ENCODE measurements at places on chromosomes 12 and 14.
A peak's percentile ranks its signal among the peaks of the same experiment; 100 is the strongest.

GRCh38 chr14:49659526-49660455 is 24.7 kb upstream of the DNAAF2 start:
- no peaks in the 10 kb centered on the region for H3K27me3 ChIP-seq
- DNase-seq = no peak
- H3K27ac ChIP-seq = no peak overlapping the region
- no peak overlapping the region for H3K4me3 ChIP-seq
- H3K36me3 ChIP-seq = no peaks in the 10 kb centered on the region
- no peaks in the 10 kb centered on the region for H3K4me1 ChIP-seq

DNA sequence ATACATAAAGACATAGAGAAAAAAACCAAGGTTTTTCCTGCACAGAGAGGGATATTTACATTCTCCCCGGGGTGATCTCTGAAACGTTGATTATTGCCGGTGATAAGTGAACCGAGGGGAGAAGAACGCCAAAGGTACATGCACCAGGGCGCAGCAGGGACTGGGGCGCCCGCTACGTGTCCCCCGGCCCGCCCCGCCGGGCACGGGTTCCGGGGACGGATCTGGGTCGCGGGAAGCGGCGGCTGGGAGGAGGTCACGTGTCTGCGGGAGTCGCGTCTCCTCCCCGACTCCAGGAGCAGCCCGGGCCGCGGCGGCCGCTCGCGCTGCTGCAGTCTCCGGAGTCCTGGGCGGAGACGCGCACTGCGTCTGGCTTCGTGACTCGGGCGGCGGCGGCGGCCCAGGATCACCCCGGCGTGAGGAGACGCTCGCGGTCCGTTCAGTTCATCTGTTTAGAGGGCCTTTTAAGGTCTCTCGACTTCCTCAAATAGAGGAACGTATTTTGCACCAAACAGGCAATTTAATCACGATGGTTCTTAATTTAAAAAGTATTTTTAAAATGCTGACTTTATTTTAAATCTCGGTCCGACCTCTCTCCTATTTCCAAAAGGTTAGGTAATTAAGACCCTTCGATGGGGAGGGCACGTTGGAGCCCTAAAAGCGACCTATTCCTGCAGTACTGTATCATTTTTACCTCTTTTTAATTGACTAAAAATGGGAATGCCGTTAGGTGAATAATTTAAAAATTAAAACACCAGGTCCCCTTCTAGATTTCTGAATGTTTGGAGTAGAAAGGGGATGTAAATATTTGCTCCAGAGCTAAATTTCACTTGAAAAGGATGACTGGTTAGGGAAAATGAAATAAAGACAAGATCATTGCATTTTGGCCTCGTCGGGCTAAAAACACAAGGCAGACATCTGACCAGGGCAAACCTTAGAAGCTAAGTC is 1.8 kb upstream of the BHLHE41 start:
- no peaks in the 10 kb centered on the region for H3K36me3 ChIP-seq
- peak; percentile 79 for DNase-seq
- H3K27ac ChIP-seq = peak overlapping the region; percentile 13

- DNase-seq = no peak
- no peaks in the 10 kb centered on the region for H3K36me3 ChIP-seq
- peaks cover 5% of the 10 kb centered on the region for H3K4me1 ChIP-seq
- H3K4me3 ChIP-seq = no peak overlapping the region
These were observed 102.7 kb downstream of the DACT1 start for GRCh38 chr14:58740379-58740935.

DNA sequence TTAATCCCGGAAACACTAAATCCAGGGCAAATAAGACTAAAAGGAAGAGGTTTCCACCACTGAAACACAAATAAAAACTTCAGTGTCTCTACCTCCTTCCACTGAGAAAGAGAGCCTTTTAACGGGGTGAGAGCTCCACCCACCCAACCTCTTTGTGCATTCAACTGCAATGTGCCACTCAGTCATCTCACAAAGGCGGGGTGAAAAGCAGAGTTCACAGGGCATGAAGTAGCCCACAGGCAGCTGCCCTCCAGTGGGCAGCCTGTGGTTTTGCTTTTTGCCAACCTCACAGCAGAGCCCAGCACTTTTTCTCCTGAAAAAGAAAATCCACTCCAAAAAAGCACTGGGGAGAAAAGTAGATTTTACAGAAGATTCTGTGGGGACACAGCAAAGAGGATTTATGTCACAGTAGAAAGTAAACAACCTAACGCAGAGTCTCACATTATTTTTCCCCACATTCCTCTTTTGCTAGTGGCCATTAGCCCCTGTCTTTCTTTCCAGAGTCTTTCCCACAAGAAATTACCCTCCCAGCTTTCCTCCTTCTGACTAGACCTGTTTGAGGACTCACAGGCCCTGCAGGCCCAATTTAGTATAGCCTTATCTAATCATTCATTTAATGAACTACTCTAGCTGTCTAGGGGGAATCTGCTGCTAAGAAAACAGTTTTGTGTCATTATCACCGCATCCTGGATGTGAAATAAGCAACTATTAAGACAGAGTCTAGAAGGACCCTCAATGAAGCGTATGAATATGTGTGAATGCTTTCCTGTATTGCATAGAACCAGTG is 753.8 kb upstream of the FOXG1 start:
- no peaks in the 10 kb centered on the region for H3K27me3 ChIP-seq
- no peaks in the 10 kb centered on the region for H3K36me3 ChIP-seq
- no peak for DNase-seq
- H3K4me3 ChIP-seq = no peak overlapping the region
- no peak overlapping the region for H3K27ac ChIP-seq

DNA sequence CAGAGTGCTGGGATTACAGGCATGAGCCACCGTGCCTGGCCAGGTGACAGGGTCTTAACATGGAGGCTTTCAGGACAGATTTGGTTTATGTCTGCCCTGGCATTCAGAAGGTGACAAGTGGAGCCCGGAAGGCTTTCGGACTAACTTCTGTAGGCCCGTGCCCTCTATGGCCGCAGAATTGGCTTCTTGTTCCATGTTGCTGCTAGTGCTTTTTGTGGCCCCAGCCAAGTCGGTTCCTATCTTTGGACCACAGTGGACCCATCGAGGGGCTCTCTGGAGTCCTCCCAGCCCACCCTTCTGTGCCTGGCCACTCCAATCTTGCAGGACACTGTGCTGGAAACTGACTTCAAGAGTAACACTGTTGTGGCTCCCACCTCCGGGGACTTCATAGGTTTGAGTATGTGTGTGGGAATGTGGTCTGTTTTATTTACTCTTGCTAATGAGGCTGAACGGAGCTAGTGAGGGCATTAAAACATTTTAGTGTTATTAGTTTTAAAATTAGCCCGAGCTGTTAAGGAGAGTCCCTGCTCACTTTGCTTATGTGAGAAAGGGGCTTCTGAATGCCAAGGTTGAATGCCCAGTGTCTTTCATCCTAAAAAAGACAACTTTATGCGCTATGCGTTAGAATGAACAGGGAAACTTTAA is 245.9 kb downstream of the CACNA1C start:
- H3K27me3 ChIP-seq = no peaks in the 10 kb centered on the region
- no peak overlapping the region for H3K27ac ChIP-seq
- H3K4me3 ChIP-seq = no peak overlapping the region
- peaks cover 6% of the 10 kb centered on the region for H3K4me1 ChIP-seq
- H3K36me3 ChIP-seq = no peaks in the 10 kb centered on the region
- no peak for DNase-seq

- H3K4me1 ChIP-seq = no peaks in the 10 kb centered on the region
- no peaks in the 10 kb centered on the region for H3K36me3 ChIP-seq
- no peak for DNase-seq
- no peak overlapping the region for H3K4me3 ChIP-seq
These were observed 27.9 kb downstream of the OAS2 start for GRCh38 chr12:113006206-113006605.

All from endothelial cell (in vitro differentiated cells).